ENCODE measurements at places on chromosomes 11 and 22.

DNA sequence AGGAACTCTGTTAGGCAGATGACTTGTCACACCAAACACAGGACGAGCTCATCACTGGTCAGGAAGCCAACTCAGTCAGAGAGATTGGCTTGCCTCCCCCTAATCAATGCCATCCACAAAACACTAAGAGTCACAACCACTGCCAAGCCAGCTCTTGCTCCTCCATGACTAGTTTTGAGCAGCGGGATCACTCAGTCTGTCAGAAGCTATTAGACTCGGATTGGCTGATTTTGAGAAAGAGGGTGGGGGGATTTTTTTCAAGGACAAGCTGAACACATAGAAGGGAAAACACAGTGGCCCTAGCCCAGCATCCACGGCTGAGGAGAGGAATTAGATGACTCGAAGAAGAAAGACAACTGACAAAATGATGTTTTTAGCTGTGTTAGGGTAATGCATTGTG is 55.9 kb downstream of the SEZ6L start:
- DNase-seq = no peak

GRCh38 chr11:75582506-75582894 is 20.4 kb downstream of the SERPINH1 start:
- peak; percentile 13 for DNase-seq

DNA sequence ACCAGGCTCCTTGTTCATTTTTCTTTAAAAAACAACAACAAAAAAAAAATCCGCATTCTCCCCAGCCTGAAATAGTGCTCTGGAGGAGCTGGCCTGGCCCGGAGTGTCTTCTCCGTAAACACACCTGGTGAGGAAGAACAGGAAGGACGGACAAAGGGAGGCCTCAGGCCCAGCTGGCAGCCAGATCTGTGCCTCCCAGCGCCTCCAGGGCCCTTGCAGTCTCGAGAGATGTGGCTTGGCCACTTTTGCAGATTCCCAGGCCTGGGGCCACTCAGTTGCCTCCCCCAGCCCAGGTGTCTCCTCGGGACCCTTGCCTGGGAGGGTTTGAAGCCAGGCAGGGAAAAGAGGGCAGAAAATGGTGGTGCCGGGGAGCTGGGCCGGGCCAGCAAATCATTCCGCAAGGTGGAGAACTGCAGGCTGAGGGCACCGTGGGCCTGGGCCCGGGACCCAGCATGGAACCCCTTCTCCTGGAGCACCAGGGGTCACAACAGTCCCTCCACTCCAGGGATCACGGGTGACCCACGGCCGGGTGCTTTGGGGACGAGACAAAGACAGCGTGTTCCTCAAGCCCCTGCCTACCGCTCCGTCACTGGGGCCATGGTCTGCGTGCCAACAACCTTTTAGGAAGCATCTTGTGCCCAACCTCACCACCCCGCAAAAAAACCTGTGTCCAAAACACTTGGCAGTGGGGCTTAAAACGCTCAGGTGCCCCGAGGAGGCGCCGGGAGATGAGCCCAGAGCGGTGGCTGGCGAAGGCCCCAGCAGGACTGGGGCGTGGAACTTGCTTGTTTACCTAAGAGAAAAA is 67.1 kb upstream of the WNT7B start:
- DNase-seq = no peak

DNA sequence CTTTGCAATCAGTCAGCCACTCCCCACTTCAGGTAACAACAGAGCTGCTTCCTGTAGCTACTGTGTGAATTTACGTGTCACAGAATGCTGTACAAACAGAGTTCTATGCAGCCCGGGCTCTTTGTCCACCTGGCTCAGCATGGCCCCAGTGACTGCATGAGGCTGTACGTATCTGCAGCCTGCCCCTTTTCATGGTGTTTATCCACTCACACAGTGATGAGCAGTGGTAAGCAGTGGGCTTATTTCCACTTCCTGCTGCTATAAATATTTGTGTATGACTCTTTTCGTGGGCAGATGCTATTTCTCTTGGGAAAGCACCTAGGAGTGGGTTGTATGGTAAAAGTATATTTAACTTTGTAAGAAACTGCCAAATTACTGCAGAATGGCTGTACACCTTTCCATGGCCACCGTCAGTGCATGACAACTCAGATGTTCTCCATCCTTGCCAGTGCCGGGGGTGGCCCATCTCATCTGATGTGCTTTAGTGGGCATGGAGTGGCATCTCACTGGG is 43.3 kb downstream of the MYEOV start:
- peak; percentile 14 for DNase-seq

- DNase-seq = no peak
Measured at GRCh38 chr22:30073743-30074142, 6.5 kb upstream of the HORMAD2 start.

GRCh38 chr11:16047073-16047472 is 309.3 kb downstream of the SOX6 start:
- DNase-seq = no peak
